ENCODE measurements at places on chromosomes 7 and 10.

GRCh38 chr10:113520690-113521474, 32.0 kb upstream of the HABP2 start:
- DNase-seq: peak; percentile 28

GRCh38 chr7:66078067-66078466, 2.4 kb downstream of the ASL start:
- no peak for DNase-seq

GRCh38 chr7:105678811-105679495, 97.7 kb upstream of the EFCAB10 start:
- DNase-seq: peak; percentile 35

- no peak for DNase-seq
Observed at GRCh38 chr7:150313367-150313809, 9.8 kb upstream of the LRRC61 start.
